ENCODE measurements at places on chromosomes 3 and 15.
A peak's percentile ranks its signal among the peaks of the same experiment; 100 is the strongest.

DNA sequence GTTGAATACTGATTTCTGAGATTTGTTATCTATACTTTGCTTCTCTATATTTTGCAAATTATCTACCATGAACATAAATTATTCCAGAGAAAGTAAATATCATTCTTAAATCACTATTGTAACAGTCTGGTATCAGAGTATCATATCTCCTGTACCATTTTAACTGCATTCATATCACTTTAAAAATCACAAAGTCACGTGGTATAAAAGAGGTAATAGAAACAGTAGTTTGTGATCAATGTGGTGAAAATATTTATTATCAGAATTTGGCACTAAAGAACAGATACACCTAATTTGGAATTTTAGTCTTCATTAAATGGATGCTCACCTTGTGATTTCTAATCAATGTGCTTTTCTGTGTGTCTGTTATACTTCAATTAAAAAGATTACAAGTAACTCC lies 47.8 kb downstream of the P3H2 start:
- no peak for DNase-seq

DNA sequence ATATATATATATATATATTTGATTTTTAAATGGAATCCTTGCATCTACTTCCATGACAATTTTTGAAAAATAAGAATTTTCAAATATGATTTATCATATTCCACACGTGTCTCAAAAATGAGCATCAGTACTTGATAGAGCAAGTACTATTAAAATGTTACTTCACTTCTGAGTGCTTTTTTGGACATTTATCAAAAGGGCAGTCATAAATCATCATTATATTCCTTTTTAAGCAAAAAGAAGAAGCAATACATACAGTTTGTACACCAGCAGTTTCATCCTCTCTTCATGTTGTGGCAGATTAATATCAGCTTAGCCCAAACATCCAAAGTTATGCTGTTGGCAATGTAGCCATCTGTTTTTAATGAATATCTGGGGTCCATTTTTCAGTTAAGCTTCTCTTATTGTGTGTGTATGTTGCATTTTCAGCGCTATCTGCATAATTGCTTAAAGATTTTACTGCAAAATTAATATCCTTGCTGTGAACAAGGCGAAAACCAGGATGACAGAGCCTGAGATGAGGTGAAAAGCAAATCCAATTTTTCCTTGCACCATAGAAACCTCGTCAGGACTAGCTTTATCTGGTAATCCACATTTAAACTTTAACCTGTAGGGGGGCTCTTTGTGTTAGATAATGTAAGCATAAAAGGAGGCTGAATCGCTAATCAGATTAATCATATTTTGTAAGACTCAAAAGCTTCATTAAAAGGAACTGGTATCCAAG lies 604.9 kb upstream of the AGTR1 start:
- DNase-seq = no peak

DNA sequence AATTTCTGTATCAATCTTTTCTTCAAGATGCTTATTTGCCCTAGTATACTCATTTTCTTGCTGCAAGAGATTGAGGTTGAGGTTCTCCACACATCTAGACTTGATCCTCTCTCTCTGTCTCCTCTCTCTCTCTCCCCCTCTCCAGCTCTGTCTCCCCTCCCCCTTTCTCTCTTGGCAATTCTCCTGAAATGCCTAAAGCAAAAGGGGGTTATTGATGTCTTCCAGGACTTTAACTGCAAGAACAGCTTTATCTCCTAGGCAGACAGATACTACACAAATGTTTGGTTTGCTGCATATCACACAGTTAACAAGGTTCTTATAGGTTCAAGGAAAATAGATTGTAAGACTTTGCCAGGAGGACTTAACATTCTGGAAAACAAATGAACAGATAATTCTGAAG lies 52.1 kb downstream of the TMEM212 start:
- no peak for DNase-seq

DNA sequence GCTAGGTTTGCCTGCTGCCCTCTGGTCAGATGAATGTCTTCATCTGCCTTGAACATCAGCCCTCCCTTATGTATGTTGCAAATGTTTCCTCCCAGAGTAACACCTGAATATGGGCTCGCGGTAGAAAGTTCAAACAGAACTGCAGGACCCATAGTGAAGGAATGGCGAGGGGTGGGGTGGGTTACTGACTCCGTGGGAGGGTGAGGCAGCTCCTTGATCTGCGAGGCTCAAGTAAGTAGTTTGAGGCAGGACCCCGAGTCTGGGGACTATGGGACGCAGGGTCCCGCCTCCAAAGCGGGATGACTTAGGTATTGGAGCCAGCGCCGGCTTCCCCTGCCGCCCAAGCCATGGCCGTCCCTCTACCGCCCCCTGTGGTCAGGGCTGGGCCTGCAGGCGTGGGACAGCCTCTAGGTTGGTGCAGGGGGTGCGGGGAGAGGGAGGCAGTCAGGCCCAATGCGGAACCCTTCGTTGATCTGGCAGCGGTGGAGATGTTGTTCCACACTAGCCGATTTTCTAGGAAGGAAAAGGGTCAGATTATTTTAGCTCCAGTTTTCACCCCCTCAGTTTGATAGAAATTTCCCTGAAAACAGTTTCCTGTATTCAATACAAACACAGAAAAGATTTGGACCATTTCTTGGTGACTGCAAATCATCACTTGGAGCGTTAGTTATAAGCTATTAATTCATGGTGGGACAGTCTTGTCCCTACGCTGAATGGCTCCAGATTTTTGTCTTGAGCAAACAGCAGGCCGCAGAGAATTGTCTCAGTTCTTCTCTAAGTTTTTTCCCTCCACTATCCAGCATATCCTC lies 72.3 kb downstream of the CORO2B start:
- DNase-seq = peak; percentile 27

GRCh38 chr3:123291404-123291803 lies 89.7 kb downstream of the SEC22A start:
- DNase-seq = no peak

DNA sequence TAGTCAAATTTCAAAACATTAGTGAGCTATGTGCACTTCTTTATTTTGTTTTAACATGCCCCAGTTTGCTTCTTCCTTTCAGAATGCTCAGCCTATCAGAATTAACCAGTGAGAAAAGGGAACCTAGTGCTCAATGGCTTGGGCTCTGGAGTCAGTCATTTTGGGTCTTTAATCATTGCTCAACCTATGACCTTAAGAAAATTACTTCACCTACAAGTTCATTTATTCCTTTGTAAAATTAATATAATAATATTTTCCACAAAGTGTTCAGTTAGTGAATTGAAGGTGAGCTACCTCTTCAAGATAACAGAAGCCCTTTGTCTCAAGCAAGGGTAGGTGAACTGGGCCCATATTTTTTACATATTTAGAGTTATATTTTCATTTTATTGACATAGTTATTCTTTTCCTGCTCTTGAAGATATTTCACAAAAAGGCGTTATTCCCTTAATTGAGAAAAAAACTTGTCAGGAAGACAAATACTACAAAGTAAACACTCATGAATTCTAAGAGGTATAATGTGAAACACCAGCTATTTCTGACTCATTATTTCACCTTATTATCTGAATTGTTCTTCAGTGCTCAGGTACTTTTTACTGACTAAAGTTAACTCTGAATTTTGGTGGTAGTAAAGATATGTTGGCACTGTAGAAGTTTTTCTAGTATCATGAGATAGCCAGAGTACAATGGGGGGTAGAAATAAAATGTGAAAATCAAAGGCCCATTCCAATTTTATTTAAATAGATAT lies 415.5 kb downstream of the NAALADL2 start:
- no peak for DNase-seq

DNA sequence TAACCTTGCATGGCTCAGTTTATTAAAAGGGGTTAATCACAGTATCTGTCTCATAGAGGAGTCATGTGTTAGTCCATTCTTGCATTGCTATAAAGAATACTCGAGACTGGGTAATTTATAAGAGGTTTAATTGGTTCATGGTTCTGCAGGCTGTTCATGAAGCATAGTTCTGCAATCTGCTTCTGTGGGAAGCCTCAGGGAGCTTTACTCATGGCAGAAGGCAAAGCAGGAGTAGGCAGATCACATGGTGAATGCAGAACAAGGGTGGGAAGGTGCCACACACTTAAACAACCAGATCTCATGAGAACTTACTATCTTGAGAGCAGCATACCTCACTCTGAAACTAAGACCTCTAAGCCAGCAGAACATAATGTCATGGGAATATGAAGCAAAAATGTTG lies 42.2 kb upstream of the PTX3 start:
- no peak for DNase-seq

GRCh38 chr3:108940166-108940565 lies 13.5 kb downstream of the GUCA1C start:
- DNase-seq = peak; percentile 42

DNA sequence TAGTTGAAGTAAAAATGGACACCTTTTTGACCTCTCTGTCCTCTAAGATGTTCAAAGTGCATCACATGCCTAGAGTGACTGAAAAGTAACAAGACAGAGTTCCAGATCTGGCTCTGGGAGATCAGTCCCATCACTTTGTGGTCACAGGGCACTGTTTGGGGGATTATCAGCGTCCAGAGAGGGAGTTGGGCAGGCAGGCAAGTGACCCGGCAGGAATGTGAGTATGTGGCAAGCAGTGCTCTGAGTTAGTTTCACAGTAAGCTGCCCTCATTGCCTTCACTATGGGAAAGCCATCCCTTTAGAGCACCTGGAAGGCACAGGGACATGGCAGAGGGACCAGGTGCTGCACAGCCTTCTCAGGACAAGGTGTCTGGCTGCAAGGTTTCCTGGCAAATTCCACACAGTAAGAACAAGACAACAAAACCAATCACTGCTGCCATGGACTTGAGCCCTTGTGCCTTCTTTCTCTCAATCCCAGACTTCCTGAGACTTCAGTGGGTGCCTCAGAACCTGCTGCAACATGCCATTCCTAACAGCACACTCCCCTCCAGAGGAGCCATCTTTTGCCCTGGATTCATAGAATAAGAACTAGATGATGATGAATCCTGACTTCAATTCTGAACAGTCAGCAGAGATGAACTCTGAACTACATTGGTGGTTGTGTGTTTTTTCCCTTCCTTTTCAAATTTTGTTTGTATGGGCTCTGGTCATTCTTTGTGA lies 55.2 kb downstream of the TIPARP start:
- DNase-seq = no peak

DNA sequence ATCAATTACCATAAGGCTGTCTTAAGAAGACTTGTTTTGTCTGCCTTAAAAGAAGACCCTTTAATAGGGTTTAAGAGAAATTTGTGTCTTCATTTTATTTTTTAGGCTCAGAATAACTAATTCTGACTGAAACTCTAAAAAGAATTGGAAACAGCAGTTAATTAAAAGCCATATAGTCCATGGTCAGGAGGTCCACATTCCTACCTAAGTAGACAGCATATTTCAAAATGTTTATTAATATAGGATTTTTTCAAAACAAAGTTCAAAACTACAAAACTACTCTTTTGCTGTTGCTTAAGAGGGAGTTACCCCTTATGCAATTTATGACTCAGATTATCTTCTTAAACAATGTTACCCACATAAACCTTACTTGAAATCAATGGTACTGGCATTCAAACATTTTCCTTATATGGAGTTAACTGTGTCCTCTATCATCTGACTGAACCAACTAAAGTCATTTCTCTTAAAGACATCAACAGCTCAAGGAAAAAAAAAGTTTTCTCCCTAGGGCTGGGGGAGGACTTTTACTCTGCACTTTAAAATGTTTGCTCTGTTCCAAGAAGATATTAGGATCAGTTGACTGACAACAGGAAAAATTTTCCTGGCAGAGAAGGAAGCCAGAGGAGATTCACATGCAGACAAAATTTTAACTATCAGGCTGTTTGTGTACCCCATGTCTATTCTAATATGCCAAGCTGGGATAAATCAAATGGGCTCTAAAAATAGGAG lies 56.8 kb upstream of the NANOGP8 start:
- no peak for DNase-seq

DNA sequence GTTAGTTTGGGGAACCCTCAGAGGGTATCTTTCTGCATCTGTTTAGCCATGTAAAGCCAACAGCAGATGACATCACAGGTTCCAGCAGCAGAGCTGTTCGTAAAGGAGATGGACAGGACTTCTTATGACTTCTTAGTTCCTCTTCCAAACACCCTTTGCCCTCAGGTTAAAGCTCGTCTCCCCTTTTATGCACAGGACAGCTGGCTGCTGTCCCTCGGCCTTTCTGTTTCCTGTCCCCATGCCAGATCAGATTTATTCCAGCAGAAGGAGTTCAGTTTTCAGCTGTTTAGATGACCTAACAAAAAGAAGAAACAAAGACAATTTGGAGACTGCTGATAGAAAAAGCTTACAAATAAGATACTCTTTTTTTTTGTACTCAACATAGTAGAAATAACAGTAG lies 45.1 kb downstream of the SEC22A start:
- DNase-seq = no peak

DNA sequence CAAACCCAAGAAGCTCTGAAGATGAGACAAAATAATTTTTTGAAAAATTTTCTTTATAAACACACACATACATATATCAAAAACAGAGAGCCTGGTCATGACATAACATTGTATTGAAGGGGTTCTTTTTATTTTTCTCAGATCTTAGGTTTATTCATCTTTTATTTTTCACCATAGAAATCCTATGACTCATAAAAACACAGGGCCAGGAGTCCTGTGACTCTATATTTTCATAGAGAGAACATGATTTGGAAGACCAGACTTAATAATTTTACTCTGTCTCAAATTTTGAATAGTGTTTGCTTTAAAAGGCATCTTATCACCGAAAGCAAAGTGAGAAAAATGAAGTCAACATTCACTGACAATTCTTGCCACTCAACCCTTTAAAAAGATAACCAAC lies 57.7 kb downstream of the SUCNR1 start:
- DNase-seq = no peak

DNA sequence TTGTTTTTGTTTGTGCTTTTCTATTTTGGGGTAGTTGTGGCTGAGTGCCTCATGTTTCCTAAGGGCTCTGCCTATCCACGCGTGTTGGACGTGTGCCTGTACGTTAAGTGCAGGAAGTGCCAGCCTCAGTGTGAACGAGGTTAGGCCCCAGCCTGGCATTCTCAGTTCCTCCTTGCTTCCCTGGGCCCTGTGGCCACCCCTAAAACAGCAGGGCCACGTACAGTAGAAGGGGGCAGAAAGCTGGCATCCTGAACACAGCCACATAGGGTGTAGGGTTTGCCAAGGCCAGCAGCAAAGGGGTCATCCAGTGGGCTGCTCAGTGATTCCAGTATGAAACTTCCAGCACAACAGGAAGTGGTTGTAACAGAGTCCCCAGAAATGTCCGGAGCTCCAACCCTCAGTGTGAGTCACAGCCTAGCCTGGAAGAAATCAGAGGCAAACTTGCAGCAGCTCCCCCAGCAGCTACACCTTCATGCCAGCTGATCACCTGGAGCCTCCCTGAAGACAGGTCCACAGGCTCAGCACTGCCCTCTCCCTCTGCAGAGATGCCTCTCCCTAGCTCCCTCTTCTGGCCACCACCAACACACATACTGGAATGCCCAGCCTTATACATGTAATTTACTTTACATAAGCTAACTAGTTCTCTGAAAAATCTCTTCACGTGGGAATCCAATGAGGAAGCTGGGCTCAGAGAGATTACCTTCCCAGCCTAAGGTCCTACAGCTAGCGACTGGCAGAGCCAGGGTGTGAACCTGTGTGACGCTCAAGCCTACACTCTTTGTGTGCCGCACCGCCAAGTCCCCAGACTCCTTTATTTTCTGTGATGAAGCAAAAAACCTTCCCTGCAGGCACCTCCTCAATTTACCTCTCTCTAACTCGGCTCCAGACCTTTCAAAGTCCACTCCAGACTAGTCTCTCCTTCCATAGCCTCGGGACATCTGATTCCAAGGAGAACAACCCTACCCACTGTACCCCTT lies 26.6 kb downstream of the ILDR1 start:
- DNase-seq = peak; percentile 30

GRCh38 chr3:184472723-184473428 lies 88.7 kb upstream of the EPHB3 start:
- no peak for DNase-seq
